NCI-H345 (cell line): ENCODE measurements at places on chromosomes 12 and 14.

DNA sequence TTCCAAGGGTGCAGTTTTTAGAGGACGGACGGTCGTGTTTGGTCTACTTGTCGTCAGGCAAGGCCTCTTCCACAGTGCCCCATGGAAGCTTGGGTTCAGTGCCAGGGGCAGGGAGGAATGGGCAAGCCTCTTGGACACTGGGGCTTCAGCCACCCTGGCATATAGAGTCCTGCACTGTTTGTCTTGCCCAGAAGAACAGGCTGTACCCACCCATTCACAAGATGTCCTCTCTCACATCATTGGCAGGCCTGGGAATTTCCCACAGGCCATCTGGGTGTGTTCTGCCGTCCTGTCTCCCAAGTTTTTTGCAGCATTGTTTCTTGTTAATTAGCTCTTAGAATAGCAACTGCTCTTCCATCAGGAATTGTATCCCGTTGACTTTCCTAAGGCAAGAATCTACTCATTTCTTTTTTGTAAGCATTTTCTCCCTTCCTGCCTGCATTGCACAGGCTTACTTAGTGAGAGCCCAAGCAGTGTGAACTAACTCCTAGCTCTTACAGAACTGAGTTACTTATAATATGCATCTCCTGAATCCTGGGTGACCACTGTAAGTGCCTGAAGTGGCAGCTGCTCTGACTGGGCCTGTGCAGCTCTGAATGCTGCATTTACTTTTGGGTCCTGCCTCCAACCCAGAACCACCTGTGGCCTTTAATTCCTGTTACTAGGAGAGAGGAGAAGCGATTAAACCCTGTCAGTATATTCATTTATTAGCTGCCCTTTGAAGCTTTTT lies 149.4 kb upstream of the HIF1A start:
- DNase-seq, result no peak

DNA sequence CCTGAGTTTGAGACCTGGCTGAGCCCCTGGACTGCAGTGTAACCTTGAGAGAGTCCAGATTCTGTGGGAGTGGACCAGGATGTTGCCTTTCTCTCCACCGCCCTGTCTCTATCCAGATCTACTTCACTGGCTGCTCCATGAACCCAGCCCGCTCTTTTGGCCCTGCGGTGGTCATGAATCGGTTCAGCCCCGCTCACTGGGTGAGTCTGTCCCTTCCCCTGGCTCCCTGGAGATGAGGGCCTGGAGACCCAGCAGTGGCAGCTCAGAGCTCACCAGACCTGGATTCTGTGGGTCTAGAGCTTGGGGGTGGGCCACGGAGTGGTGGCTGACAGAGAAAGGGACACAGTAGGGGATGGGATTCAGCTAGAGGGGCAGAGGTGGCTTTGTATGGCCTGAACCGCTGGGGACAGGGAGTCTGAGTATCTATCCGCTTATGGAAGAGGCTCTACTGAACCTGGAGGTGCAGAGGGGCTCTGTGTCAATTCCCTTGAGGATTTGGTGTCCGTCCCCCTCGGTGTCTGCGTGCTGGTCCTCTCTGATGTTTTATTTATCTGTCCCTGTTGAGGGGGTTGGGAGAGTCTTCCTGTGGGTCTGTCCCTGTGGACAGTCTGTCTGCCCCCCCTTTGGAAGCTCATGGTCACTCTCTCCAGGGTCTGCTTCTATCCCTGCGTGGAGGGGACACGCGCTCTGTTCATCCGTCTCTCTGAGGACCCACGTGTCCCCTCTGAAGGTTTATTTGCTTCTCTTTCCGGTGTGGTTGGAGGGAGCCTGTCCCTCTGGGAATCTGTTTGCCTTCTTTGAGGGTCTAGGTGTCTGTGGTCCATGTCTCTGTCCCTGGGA lies 2.5 kb downstream of the AQP5 start:
- DNase-seq, result no peak

- no peak for DNase-seq
Observed at GRCh38 chr12:10151621-10152020, 20.3 kb downstream of the OLR1 start.

GRCh38 chr12:132747395-132747794 lies 14.2 kb downstream of the ANKLE2 start:
- DNase-seq, result no peak

DNA sequence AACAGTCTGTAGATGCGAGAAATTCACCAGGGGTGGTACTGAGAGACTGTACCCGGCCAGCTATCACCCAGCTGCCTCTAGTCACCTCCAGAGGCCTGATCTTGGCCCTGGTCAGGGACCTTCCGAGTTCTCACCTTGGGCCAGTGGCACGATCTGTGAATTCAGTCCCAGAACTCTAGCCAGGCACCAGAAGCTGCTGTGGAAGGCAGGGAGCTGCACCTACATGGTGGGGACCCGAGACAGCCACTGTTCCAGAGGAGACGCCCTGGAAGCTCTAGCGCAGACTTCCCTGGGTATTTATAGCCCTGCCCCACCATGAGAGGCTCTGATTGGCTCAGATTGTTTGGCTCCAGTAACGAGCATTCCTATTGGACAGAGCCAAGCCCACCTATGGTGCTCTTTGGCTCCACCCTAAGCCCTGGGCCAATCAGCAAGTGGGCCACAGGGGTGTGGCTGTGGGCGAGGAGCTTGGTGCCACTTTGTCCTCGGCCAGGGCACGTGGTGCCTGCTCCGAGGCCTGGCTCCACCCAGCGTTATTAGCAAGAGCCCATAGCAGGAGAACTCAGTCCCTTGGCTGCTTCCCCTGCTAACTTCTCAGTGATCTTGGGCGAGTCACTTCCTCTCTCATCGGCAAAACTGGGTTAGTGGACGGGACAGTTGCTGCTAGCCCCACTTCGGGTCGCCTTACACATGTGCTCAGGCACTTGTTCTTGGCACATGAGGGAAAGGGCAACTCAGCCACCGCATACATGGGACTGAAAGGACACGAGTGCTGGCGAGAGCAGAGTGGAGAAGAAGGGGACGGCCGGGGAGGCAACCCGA lies 89.0 kb upstream of the BCL11B start:
- DNase-seq, result no peak

DNA sequence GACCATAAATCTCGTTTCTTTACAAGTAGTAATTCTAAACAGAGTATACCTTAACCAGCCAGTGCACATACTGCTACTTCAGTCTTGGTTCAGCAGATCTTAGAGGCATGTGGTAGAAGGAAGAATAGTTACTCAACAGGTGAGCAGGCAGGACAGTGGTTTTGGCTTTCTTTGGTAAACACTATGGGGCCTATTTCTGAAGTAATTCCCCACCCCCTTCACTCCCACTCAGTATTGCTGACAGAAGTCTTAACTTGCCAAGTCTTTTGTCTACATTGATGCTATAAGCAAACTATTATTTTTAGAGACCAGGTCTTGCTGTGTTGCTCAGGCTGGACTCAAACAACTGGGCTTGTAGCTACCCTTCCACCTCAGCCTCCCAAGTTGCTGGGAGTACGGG lies 68.5 kb downstream of the FBXO34 start:
- no peak for DNase-seq

DNA sequence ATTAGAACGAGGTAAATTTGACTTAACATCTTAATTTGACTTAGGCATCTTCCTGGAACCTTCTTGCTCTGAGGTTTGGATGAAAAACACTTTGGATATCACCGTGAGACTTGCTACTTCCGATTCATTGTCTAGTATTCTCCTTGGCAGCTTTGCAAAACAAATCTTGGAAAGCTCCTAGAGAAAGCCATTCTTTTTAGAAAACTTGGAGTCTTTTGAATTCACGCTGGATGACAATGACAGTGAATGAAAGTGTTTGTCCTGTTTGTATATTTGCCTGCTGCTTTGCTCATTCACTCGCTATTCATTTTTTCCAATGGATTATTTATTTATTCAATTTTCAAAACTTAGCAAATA lies 222.1 kb upstream of the HMGA2 start:
- DNase-seq, result no peak

DNA sequence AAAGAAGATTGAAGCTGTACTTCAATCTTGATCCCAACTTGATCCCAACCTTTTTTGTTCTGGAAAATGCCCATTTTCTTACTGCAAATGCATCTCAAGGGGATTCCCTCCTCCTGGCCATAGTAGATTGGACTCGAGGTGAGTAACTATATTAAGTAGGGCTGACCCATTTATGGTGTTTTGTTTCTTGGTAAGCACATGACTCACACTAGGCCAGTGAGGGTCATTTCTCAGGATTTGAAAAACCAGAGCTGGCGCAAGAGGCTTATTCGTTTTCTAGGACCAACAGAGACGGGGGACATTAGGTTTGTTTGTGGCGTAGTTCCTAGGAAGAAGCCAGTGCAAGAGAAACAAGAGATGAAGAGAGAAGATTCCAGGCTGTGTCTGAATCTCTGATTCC lies 51.4 kb downstream of the MRPL42 start:
- DNase-seq, result no peak
